ENCODE measurements at places on chromosomes 11 and 22.

DNA sequence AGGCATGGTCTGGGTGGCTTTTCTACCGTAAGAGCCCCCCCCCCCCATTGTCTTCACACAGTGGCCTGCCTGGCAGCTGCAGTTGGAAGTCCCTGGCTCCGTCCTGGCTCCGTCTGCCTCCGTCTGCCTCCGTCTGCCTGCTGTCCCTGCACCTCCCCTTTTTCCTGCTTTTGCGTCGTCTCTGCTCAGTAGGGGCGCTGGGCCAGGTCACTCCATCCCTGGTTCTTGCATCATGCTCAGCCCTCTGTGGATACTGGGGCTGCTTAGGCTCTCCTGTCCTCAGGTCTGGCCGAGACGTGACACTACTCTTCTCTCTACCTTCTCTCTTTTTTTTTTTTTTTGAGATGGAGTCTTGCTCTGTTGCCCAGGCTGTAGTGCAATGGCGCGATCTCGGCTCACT lies 27.8 kb downstream of the AP2A2 start:
- DNase-seq: no peak

DNA sequence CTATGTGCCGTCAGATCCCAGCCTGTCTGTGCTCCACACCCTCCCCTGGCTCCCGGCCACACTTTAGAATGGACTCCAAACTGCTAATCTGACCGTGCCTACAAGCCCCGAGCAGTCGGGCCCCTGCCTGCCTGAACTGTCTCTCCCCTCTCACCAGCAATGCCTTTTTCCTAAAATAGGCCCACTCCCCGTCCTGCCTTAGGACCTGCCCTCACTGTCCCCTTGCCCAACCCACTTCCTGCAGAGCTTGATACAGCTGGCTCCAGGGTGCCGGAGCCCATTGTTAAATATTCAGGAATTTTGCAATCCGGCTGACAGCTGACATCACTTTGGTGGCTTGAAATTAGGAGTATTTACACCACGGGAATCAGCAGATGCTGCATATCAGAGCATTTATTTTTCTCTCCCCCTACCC lies 21.4 kb downstream of the MN1 start:
- DNase-seq: no peak

- no peak for DNase-seq
Observed at GRCh38 chr11:44784436-44784760, 57.6 kb downstream of the TSPAN18 start.

- DNase-seq: no peak
Observed at GRCh38 chr11:87803748-87804147, 371.5 kb downstream of the RAB38 start.

DNA sequence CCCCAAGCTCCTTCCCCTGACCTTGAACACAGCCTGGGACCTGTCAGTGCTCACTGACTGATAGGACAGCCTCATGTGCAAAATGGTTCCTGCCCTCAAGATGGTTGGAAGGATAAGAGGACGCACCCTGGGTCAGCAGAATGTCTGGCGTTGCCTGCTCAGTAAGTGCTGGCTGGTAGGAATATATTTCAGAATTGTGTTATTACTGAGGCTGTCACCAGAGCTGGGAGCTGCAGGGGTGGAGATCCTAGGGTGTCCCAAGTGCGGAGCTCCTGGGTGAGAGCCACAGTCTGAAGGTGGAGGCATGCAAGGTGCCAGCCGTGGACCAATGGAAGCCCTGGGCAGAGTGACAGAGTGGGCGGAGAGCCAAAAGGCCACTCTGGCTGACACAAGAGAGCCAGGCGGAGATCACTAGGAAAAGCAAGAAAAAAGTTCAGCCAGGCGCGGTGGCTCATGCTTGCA lies 1.0 kb upstream of the SEC14L4 start:
- no peak for DNase-seq

DNA sequence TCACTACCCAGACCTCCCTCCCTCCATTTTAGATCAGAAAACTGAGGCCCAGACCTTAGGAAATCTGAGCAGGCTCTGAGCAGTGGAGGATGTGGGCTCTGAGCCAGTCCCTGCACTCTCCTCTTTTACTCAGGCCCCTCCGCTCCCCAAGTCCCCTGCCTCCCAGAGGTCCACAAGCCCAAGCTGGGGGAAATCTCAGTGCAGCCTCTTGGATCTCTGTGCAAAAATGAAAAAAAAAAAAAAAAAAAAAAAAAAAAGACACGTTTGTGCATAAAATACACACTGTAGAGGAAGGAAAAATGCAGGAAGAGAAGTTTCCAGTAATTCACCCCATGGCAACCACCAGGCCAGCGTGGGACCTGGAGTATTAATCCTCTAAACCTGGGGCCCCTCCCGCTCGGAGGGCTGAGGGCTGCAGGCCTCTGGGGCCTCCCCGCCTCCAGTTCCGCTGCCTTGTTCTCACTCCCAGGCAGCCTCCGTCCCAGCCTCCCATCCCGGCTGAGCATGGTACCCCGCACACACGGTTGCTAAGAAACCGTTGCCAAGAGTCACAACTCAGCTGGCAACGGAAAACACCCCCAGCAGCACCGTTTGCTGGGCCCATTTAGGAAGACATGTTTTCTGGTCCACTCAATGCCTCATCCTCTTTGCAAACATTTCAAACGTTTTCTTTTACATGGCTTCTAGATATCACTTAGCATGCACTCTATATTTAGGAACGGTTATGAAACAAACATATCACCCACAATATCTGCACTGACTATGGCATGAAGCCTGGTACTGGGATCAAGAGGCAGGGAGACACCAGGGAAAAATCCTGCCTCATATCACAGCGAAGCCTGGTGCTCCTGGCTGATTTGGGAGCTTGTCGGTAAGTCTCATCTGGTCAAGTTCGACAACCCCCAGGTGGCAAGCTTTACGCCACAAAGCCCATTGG lies 227.5 kb downstream of the CTTN start:
- no peak for DNase-seq

DNA sequence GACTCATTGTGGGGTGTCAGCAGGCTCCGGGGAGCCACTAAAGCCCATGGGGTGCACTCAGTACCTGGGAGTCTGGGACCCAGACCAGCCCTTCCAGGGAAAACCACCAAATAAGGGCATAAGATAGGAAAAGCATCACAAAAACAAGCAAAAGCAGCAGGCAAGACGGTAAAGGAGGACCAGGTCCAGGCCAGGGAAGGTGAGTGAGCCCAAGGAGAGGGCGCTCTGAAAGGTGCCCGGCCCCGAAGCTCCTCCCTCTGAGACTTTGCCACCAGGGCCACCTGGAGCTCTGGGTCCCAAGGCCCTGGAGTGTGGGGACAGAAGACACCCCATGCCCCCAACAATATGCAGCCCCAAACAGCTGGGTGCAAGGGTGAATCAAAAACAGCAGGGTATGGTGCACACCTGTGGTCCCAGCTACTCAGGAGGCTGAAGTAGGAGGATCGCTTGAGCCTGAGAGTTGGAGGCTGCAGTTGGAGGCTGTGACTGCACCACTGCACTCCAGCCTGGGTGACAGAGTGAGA lies 5.2 kb upstream of the IL17REL start:
- DNase-seq: no peak

DNA sequence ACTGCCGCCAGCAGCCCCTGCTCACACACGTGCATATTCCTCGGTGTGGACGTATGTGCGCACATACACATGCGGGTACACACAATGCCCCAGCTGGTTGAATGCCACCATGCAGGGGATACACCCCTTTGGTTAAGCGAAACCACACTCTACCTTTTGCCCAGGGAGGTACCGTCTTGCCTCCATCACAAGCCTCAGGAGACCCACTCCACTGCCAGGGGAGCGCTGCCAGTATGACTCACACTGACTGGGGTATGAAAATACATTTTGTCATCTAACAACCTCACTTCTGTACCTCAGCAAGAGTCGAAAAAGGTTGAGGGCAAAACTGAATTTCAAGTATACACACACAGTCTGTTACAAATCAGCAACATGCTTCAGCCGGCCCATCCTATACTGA lies 39.4 kb downstream of the TMEM45B start:
- DNase-seq: no peak
